ENCODE measurements at places on chromosomes 3 and 15. TPM values are rescaled to one million over a fixed set of nuclear protein-coding genes. Genes with fewer than 3 reads are reported as not detected.

Gene SPRED1
- 57.9 TPM for total RNA-seq

Gene KBTBD13
- not detected for total RNA-seq

Gene ABHD5
- total RNA-seq, result 23.3 TPM

Gene ADAMTSL3
- under 0.01 TPM for total RNA-seq

Gene HESX1
- not detected for total RNA-seq
